ENCODE measurements at places on chromosomes 16 and 17.

DNA sequence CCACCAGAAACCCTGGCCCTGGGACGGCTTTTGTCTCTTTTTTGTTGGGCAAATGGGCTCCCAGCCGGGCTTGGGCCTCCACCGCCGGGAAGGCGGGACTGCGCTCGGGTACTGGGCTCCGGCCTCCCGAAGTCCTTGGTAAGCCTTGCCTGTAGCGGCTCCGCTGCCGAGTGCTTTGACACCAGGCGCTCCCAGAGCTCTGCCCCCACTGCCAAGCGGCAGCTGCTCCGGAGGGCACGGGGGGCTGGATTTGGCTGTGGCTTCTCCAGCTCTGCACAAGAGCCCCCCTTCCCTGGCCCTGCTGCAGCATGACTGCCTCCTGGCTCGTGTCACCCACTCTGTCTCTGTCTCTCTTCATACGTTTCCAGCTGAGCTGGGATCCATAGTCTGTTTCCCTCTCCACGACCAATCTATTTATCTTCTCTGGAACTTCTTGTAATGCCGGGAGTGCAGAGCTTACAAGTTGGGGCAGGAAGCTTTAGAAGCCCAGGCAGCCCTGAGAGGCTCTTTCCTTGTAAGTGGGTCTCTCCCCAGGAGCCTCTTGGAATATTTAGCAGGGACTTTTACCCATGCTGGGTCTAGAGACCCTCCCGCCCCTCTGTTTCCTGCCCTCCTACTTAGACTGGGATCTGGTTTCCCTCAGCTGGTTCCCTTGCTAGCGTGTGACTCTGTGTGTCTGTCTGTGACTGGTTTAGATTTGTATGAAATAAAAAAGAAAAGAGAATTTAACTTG is 246.9 kb upstream of the GSE1 start:
- DNase-seq = no peak

DNA sequence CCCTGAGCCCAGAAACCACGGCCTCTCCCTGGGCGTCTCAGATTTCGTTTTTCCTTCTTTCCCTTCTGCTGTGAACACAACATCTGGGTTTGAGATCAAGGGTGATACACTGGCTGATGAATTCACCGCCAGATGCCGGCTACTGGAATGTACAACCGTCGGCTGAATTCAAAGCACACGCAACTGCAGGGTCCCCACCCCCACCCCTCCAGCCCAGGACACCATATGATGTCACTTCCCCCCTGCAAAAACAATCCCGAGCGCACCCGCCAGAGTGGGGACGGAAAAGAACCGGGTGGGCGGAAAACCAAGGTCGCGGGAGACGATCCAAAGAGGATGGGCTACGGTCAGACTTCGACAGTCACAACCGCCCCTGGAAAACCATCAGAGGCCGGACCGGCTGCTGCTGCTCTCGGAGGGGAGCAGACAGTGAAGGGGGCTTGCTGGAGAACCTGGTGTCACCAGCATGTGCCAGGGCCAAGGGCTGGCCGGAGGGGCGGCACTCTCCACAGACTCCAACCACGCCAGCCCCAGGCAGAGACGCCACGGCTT is 23.3 kb downstream of the CEP295NL start:
- peak; percentile 30 for DNase-seq

DNA sequence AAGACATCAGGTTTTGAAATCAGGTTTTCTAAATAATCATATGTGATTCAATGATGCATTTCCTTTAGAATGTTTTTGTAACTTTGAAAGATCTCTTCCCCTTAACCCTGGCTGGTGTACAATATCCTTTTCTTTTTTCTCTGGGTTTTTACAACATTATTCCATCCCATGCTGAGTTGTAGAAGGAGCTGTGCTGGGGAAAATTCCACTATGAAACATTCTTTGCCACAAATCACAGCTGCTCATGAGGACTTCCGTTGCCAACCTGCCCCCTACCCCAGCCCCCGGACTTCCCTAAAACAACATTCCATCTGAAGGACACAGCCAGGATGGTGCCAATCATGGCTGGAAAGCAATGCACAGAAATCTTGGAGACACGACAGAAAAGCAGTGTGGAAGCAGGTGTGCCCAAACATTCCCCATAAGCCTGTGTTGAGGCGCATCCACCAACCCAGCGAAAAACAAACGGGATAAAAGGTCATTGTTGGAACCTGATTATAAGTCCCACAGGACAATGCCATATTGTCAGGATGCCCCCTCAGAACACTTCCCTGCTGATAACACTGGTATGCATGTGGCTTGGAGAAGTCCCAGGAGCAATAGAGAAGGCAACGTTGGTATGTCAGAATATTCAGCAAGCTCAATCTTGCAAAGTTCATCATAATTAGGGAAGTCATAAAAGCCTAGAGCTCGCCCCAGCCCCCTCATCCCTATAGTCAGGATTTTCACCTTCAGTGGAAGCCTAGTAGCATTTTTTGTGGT is 475.0 kb downstream of the HS3ST3B1 start:
- no peak for DNase-seq

DNA sequence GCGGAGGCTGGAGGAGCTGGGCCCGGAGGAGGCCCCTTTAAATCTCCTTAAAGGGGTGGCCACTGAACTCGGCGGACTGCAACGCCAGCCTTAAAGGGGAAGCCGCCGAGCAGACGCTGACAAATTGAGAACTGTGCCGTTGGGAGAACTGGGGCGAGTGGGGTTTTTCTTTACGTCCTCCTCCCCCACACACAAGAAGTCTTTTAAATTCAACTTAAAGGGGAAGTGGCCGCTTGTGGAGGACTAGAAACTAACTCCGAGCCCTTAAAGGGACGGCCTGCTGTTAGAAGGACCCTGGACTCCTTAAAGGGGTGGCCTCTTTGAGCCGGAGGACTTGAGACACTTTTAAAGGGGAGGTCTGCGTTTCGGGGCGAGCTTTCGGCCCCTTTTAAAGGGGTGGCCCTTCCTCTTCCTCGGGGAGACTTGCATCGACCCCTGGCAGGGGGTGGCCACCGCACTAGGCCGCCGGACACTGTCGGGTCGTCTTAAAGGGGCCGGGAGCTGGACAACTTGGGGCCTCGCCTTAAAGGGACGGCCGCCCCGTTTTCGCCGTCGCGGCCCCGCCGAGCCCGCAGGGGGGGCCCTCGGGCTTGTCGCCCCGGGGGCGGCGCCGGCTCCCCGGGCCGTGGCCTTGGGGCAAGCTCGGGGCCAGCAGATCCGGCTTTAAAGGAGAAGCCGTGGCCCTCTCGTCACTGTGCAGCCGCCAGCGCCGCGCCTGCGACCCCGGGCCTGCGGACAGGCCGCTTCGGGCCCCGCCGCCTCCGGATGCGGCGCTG is 688 bp downstream of the FBRS start:
- peak; percentile 81 for DNase-seq

- DNase-seq = no peak
These were observed 69.3 kb downstream of the STXBP4 start for GRCh38 chr17:55037828-55038227.

- no peak for DNase-seq
These were observed 7.1 kb downstream of the TEKT3 start for GRCh38 chr17:15334266-15334665.

- no peak for DNase-seq
These were observed 1.3 kb downstream of the C17orf99 start for GRCh38 chr17:78147315-78147998.

GRCh38 chr16:86798247-86799041 is 220.1 kb downstream of the FOXL1 start:
- no peak for DNase-seq

GRCh38 chr16:5046914-5047313 is 13.2 kb upstream of the NAGPA start:
- no peak for DNase-seq

GRCh38 chr17:82234211-82235055 is 5.6 kb downstream of the SLC16A3 start:
- no peak for DNase-seq

GRCh38 chr17:55286681-55287589 is 22.2 kb downstream of the HLF start:
- DNase-seq = no peak

DNA sequence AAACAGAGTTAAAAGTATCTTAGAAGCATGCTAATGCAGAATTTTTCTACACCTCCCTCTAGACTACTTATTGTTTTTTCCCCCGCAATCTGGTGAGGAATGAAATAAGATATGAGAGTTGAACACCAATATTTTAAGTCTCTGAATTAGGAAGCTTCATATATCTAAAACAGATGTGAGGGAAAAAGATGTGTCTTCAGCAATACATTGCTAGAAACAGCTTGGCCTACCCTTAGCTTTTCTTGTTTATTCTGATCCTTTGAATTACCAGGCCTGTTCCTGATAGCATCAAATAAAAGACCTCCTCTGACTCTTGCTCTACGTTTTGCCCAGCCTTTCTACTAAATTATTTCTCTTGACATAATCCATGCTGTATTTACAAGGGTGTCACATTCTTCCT is 221.8 kb downstream of the CDH11 start:
- DNase-seq = no peak

DNA sequence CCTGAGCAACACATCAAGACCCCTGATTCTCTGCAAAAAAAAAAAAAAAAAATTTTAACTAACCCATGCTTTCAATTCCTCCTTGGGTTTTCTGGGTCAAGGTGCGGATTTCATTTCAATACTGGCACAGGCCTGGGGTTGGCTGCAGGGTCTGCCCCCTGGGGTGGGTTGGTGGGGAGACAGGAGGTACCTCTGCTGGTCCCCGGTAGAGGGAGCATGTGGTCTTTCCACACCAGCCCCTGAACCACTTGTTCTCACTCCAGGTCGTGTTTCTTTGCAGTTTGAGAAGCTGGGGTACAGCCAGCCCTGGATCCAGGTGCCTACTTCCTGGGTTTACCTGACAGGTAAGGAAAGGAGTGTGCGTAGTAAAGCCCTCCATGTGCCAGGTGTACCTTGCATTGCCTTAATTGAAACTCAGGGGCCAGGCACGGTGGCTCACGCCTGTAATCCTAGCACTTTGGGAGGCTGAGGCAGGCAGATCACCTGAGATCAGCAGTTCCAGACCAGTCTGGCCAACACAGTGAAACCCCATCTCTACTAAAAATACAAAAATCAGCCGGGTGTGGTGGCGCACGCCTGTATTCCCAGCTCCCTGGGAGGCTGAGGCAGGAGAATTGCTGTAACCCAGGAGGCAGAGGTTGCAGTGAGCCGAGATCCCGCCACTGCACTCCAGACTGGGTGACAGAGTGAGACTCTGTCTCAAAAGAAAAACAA is 21.8 kb downstream of the SDR42E2 start:
- DNase-seq = no peak

DNA sequence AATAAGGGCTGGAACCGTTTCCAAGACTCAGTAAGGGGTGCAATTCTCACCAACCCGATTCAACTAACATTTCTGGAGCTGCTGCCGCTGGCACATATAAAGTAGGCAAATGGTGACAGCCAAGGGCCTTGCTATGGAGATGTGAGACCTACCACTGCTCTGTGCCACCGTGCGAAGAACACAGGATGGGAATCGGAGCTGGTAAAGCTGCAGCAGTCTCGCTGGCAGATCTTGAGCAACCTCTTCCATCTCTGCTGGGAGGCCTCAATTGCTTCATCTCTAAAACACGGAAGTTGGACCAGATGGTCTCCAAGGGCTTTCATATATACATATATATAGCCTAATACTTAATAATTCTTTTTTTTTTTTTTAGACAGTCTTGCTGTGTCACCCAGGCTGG is 128.9 kb upstream of the RCVRN start:
- no peak for DNase-seq

GRCh38 chr17:21140911-21141310 is 14.1 kb downstream of the DHRS7B start:
- DNase-seq = no peak

GRCh38 chr16:89613231-89613953 is at the start of gene DPEP1:
DPEP1 (plus strand) TSS chr16:89613642; CDS start chr16:89630411, 16,769 bp downstream.
- no peak for DNase-seq

DNA sequence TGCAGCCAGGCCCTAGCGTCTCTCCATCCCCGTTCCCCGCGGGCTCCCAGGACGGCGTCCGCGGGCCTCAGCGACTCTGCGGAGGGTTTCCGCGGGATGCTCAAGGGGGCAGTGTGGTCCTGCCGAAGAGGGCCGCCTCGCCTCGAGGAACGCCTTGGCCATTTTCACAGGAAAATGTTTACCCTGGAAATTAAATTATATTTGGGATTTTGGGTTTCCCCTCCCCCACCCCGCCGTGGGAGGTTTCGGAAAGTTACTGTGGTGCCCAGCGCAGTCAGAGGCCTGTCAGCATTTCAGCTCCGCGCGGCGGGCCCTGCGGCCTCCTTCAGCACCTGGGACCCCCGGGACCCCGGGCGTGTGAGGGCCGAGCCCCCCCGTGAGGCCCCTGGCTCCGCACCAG is 94.5 kb downstream of the PCTP start:
- peak; percentile 13 for DNase-seq

- no peak for DNase-seq
These were observed 40.7 kb downstream of the IRX3 start for GRCh38 chr16:54245788-54246453.

- peak; percentile 42 for DNase-seq
These were observed 768 bp upstream of the TBX6 start for GRCh38 chr16:30092373-30093010.

GRCh38 chr16:2333772-2334379 is 6.7 kb downstream of the ABCA3 start:
- no peak for DNase-seq

- DNase-seq = no peak
These were observed 234.7 kb upstream of the IRX3 start for GRCh38 chr16:54521327-54521726.

DNA sequence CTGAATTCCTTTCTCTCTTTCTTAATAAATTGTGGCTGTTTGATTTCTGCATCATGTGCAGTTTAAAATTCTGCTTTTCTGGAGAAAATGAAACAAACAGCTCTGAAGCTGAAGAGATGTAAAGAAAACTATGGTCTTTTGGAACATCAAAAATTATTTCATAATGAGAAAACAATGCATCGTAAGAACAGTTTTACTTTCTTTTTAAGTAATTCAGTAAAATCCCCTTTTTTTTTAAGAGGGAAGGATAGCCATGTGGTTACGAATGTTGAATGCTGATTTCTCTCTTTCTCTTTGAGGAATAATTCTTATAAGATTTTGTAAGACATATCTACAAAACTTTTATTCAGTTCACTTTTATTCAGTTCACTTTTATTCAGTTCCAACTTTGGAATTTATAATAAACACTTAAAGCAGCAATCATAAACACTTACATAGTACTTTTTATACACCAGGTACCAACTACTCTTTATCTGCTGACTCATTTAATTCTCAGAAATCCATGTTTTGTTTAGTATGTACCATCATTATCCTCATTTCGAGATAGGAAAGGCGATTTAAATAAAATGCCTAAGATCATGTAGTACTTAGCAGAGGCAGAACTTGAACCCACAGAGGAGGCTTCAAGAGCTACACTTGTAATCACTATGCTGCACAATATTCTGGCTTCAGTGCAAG is 26.6 kb downstream of the CNTNAP4 start:
- DNase-seq = no peak

- no peak for DNase-seq
These were observed 5.0 kb upstream of the CCDC57 start for GRCh38 chr17:82217530-82218204.

- DNase-seq = no peak
These were observed 430 bp downstream of the TSEN54 start for GRCh38 chr17:75516619-75517296.

GRCh38 chr16:85279402-85279801 is 167.1 kb upstream of the CIBAR2 start:
- no peak for DNase-seq

- DNase-seq = no peak
These were observed 81.9 kb downstream of the TUBD1 start for GRCh38 chr17:59810894-59811153.

- no peak for DNase-seq
These were observed 22.8 kb upstream of the KDM6B start for GRCh38 chr17:7811251-7811650.
